ENCODE measurements at places on chromosomes 1 and 21.

DNA sequence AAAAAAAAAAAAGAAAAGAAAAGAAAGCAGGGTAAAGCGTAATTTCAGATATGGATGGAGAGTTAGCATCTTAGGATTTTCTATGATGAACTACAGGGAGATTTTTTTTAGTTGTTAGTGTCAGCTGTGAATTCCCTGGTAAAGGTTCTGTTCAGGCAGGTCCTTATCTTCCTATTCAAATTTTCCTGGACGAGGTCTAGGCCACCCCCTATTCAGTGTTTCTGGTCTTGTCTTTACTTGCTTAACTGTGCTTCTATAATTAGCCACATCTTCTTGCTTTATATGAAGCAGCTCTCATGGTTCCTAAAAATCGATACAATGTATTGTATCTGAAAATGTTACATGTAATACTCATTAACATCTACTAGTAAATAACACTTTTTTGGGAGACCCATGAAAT lies 157.8 kb downstream of the LHX8 start:
- DNase-seq = no peak

GRCh38 chr1:44707959-44708831 lies 22.8 kb downstream of the RNU5D-1 start:
- peak; percentile 60 for DNase-seq

DNA sequence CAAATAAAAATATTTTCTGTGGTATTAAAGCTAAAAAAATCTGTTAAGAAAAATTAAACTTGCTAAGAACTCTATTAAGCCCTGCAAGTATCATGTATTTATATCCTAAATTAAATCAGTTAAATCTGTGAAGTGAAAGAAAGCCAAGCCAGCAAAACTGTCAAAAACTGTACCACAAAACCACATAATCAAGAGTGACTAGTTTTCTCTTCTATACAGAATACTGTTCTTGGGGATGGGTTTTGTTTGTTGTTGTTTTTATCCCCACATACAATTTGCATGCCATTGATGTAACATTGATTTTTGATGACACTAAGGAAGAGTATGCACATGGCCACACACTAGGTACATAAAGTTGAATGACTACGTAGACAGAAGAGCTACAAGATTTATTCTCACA lies 20.4 kb downstream of the DPH5 start:
- no peak for DNase-seq

- DNase-seq = no peak
Measured at GRCh38 chr1:92159593-92159992, 58.1 kb upstream of the C1orf146 start.

DNA sequence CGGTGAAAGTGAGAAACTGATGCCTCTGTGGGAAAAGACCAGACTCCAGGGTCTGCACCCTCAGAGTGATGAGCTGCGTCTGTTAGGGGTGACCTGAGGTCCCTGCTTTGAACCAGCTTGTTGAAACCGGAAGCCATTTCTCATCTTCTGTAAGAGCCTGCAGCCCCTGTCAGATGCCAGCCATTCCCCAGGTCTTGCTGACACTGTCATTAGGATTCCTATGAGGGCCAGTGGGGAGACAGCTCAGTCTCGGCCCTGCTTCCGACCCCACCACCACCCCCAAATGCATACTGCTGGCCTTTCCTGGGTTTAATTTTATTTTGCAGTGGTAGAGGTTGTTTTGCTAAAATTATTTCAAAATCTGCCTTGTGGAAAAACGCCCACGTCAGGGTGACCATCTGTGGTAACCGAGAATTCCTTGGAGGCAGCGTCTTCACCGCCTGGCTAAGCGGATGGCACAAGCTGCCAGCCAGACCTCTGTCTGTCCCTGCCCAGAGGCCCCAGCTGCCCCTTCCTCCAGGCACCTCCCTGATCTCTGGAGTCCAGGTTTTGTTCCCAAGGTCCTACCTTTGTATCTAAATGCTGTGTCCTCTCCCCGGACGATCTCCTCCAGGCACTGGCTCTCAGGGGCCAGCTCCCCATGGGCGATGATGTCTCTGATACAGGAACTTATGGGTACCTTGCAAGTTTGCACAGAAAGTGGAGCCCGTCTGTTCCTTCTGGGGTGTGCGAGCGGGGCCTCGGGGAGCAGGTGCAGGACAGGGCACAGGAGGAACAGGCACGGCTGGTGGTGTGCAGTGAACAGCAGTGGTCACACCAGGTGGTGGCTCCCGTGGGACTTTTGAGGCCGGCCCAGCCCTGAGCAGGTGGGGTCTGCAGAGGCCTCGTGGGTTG lies 49.9 kb downstream of the PRKCZ start:
- DNase-seq = no peak

GRCh38 chr1:229717786-229718576 lies 91.9 kb downstream of the URB2 start:
- DNase-seq = no peak

DNA sequence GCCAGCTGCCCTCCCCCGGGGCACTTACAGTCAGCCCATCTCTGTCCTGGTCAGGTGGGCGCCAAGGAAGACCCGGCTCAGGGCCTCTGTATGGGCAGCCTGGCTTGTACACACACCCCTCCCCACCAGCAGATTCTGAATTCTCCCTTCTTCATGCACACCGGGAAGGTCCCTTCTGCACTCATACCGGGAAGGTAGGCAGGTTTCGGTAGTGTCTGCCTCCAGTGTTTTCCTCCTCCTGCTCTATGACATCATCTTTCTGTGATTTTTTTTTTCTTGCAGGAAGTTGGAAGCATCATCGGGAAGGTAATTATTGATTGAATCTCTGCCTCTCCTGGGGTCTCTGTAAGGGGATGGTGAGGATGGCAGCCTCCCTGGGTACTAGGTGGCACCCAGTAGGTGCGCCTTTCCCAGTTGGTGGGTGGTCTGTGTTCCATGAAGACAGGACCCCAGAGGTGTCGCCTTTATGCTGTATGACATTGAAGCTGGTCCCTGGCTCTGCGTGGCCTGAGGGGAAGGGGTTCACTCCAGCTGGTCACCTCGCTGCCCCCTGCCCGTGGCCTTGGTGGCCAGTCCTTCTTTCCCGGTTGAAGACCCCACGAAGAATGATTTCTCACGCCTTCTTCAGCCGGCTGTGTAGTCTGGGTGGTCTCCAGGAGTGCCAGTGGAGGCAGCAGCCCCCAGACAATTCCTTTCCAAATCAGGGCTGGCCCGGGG lies 82.1 kb upstream of the COL6A1 start:
- no peak for DNase-seq

GRCh38 chr1:94406446-94406845 lies 11.7 kb upstream of the ABCD3 start:
- no peak for DNase-seq

DNA sequence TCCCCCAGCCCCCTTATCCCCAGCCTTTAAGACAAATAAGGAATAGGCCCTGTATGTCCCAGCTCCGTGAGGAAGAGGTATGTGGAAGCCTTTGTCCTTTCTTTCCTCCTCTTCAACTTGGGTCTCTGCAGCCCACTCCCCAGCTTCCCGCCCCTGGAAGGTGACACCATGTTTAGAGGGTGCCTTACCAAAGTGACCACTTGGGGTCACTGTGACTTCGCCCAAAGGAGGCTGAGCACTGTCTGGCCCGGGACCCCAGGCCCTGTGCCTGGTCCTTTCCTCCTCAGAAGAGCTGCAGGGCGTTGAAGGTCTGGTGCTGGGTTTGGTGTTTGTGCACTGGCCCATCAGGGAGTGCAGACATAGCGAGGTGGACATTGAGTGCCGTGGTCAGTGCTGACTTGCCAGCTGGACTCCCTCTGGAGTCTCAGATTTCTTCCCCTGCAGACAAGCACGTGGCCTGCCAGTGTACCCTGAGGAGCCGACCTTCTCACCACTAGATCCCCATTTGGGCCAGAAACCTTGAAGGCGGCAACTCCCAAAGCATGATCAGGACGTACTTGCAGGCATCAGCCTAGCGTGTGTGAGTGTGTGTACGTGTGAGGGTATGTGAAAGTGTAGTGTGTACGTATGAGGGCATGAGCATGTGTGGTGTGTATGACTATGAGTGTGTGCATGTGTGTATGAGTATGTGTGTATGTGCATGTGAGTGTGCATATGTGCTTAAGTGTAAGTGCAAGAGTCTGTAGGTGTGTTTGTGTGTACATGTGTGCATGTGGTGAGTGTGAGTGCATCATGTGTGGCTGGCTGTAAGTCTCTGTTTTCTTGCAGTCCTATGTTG lies 181.4 kb upstream of the KIAA0040 start:
- DNase-seq = no peak

DNA sequence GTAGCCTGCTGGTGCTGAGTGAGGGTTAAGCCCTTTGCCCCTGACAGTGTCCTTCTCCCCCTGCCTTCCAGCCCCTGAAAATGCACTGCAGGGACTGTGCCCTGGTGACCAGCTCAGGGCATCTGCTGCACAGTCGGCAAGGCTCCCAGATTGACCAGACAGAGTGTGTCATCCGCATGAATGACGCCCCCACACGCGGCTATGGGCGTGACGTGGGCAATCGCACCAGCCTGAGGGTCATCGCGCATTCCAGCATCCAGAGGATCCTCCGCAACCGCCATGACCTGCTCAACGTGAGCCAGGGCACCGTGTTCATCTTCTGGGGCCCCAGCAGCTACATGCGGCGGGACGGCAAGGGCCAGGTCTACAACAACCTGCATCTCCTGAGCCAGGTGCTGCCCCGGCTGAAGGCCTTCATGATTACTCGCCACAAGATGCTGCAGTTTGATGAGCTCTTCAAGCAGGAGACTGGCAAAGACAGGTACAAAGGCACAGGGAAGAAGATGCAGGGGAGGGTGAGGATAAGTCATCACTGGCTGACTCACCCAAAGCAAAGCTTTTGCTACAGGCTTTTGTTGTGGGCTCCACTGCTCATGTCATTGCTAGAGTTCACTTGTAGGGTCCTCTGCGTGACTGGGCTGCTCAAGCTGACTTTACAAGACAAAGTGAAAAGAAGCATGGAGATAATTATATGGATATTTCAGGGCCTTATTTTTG lies 174.9 kb downstream of the PIGK start:
- no peak for DNase-seq

DNA sequence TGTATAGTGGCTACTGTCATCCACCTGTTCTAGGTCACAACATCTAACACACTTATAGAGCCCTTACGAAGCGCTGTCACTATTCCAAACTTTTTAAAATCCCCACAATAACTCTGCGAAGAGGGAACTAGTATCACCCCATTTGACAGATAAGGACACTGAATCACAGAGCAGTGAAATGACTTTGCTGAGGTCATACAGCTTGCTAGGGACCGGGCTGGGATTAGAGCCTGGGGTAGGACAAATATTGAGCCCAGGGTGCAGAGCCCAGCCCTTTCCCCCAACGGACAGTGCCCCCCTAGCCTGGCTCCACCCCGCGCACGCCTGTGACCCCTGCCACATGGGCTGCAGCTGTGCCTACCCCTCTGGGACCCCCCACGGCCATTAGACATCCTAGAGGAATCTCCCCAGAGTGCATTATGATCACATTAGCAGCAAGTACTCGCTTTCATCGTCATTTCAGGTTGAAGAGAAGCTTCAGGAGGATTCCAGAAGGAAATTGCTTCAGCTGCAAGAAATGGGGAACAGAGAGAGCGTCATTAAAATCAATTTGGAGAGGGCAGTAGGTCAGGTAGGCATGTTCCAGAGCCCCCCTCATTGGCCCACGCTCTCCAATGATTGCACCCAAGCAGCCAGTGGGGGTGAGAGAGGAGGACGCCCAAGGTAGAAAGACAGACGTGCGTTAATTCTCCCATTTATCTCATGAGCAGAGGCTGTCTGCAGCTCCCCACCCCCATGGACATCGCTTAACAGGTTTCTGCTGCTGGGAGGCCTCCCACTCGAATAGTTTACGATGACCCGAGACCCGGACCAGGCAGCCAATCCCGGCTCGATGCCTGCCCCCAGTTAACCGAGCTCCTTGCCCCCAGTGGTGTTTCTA lies 77.2 kb downstream of the FHAD1 start:
- no peak for DNase-seq

GRCh38 chr1:233079574-233079973 lies 129.2 kb downstream of the NTPCR start:
- no peak for DNase-seq

- no peak for DNase-seq
Measured at GRCh38 chr1:8189931-8190483, 127.9 kb upstream of the SLC45A1 start.

GRCh38 chr1:25744140-25744581 lies 55.8 kb upstream of the SELENON start:
- DNase-seq = no peak

DNA sequence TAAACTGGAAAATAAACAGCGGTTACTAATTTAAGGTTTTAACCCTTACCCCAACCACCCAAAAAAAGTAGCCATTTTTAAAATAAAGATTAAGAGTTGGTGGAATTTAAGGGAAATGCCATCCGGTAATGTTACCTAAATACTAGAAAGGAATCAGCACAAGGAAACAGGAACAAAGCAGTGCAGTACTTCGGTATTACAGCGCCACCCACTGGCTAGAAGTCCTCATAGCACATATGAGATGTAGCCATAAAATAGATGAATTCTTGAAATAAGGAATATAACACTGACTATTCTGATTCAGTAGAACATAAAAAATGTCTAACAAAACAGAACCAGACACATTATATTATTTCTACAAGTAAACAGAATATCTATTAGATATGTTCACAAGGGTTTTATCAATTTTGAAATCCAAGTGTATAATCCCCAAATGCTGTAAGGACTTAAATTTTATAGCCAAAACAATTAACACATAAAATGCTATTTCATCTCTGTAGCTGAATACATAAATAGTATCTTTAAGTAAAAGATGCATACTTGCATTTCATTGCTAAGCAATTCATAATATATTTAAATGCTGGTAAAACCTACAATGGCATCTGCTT lies 58.8 kb downstream of the FRRS1 start:
- DNase-seq = peak; percentile 67

GRCh38 chr1:107689159-107689558 lies 275.8 kb downstream of the VAV3 start:
- no peak for DNase-seq

- no peak for DNase-seq
Measured at GRCh38 chr1:24392604-24392946, 21.0 kb downstream of the STPG1 start.

GRCh38 chr1:163585796-163586195 lies 264.0 kb downstream of the NUF2 start:
- DNase-seq = no peak

DNA sequence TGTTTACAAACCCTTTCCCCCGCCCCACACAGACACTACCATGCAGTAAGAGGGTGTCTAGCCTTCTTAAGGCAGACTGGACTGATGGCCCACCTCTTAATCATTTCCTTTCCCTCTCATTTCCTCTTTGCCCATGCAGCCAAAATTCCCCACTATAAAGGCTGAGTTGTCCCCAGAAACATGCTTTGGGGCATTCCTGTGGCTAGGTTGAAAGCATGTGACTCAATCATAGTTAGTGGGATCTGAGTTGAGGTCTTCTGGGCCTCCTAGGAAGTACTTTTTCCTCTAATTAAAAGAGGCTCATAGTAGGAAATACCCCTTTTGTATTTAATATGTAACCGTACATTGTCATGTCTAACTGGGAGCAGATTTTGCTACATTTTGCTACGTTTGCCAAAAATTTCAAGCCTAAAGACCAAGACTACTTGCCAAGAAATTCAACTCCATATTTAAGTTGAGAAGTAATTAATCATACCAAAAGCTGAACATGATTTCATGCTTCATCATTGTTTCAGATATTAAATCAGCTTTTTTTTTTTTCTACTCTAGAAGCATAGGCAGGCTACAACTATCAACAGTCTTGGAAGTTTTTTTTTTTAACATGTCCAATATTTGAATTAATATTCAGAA lies 174.7 kb downstream of the ADGRL4 start:
- DNase-seq = no peak

- DNase-seq = no peak
Measured at GRCh38 chr1:61284248-61284854, 202.0 kb downstream of the NFIA start.
